ENCODE measurements at places on chromosomes 6 and 20. TPM values are rescaled to one million over a fixed set of nuclear protein-coding genes. Genes with fewer than 3 reads are reported as not detected.

- no peak for DNase-seq
Measured at GRCh38 chr20:33239418-33239817, 3.6 kb downstream of the BPIFA1 start.

DNA sequence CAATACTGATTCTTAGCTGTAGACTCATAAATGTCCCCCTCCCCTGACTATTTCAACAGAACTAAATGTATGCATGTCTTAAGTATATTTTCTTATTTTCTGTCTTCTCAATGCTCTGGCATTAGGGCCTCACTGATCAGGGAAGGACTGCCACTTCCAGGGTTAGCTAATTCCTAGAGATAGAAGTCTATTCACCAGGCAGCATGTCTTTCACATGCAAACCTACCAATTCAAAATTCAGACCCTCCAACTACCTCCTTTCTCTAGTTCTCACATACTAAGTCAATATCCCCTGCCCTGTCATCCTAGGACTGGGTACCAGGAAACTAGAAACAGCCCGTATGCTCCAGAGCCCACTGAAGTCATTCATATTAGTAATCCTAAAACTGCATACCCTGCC, 132.3 kb downstream of the RALGAPA2 start:
- no peak for DNase-seq

GRCh38 chr6:42313038-42313437, 95.4 kb upstream of the MRPS10 start:
- DNase-seq: no peak

Gene CLVS2
- not detected for total RNA-seq

Gene C20orf204
- 3.9 TPM for total RNA-seq

Gene RNF39
- not detected for total RNA-seq

Data from activated T-cell treated with anti-CD3 and anti-CD28 coated beads, Interleukin-2, amount 50 U/mL, for 4 hours (primary cell).